ENCODE measurements at places on chromosomes 7 and 10.

GRCh38 chr10:59719374-59719773, 9.7 kb upstream of the SLC16A9 start:
- DNase-seq, result no peak
- H3K36me3 ChIP-seq, result no peaks in the 10 kb centered on the region
- H3K27me3 ChIP-seq, result peaks cover 7% of the 10 kb centered on the region
- no peak overlapping the region for H3K27ac ChIP-seq

DNA sequence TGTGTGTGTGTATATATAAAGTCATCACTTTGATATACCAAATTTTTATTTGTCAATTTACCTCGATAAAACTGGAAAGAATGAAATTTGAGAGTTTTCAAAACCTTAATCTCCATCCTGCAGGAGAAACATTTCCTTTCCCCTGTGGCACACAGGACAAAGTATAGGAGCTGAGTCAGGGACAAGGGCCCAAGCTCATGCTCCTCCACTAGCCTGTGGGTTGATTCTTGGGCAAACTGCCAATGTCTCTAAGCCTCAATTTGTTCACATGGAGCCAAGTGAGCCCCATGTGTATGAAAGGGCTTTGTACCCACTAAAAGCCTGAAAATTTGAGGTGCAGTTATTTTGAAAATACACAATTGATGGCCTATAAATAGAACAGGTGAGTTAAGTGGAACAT, 60.3 kb upstream of the IL6 start:
- no peak overlapping the region for H3K27ac ChIP-seq
- peaks cover 68% of the 10 kb centered on the region for H3K4me1 ChIP-seq
- H3K36me3 ChIP-seq, result peaks cover 17% of the 10 kb centered on the region
- no peak for DNase-seq
- no peak overlapping the region for H3K4me3 ChIP-seq

DNA sequence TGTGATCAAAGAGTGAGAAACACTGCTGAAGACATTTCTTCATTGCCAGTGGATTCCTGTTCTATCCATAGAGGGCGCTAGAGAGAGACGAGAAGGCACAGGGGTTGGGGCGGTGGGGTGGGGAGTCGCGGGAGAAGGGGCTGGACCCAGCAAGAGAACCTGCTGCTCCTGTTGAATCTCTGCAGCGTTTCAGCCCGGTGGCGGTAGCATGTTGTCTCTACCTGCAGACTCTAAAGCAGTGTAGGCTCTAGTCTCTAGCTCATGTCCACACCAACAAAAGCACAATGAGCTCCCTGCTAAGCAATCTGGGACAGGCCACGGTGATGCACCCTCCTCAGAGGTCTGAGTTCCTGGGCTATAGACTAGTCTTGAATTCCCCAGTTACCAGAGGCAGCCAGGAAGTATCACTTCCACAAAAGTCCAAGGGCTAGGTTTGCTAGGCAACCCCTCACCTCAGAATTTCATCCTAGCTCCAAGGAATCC, 167.7 kb downstream of the DGKB start:
- H3K36me3 ChIP-seq, result no peaks in the 10 kb centered on the region
- no peak overlapping the region for H3K27ac ChIP-seq
- H3K4me1 ChIP-seq, result no peaks in the 10 kb centered on the region
- no peaks in the 10 kb centered on the region for H3K27me3 ChIP-seq

DNA sequence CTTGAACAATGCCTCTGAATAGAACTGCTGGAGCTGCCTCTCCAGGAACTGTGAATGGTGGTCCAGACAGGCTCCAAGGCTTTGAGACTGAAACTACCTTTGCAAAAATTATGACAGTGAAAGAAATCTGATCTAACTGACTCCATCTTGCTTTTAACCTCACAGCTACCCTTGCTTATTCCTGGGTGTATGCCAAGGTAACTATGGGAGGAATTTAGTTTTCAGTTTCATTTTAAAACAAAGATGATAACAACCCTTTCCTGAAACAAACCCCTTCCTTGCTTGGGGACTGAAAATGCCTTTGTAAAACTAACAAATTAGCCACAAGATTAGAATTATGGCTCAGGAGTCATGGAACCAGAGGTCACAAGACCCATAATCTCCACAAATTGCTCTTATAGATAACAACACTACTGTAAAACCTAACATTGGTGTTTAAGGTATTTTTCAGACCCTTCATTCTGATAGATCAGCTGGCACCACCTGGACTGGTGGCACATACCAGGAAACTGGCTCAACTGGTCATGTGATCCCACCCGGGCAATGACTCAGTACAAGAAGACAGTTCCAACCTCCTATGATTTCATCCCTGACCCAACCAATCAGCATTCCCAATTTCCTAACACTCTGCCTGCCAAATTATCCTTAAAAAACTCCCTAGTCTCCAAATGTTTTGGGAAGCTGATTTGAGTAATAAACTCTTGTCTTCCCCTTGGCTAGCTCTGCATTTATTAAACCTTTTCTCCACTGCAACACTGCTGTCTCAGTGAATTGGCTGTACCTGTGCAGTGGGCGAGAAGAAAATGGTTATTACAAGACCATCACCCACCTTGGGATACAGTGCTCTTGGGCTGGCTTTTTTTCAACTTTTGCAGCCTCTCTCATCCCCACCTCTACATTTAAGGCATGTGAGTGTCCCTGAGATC, 608.1 kb downstream of the TYW1 start:
- H3K27me3 ChIP-seq, result no peaks in the 10 kb centered on the region
- no peak for DNase-seq
- no peak overlapping the region for H3K27ac ChIP-seq
- no peak overlapping the region for H3K4me3 ChIP-seq
- H3K36me3 ChIP-seq, result no peaks in the 10 kb centered on the region

DNA sequence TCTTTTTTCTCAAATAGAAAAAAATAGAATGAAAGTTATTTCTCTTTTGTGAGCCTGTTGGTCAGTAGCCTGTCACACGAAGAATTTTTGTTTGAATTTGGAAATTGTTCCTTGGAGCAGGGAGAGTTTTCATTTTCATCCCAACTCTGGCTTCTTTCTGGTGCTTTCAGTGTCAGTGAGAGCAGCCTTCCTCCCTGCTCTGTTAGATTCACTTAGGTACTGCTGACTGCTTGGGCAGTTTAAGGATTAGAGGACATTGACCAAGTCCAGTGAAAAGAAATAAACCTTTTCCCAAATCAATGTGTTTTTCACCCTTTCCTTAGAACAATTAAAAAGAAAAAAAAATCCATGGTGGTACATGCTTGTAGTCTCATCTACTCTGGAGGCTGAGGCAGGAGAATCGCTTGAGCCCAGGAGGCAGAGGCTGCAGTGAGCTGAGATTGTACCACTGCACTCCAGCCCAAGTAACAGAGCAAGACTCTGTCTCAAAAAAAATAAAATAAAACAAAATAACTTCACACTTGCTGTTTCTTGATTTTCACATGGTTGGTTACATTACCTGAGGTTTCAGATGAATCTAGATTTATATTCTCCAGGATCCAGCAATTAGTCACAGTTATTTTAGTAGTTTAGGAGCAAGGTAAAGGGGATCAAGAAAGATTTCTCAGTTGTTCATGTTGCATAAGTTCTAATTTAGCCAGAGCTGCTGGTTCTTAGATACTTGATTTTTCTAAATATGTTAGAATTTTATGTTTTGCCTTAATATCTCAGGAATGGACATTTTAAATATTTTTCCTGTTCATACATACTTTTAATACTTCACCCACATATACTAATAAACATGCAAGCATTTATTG, 63.1 kb downstream of the ZNRF2 start:
- DNase-seq, result no peak
- no peaks in the 10 kb centered on the region for H3K36me3 ChIP-seq
- H3K27ac ChIP-seq, result peak overlapping the region; percentile 94
- H3K27me3 ChIP-seq, result no peaks in the 10 kb centered on the region

DNA sequence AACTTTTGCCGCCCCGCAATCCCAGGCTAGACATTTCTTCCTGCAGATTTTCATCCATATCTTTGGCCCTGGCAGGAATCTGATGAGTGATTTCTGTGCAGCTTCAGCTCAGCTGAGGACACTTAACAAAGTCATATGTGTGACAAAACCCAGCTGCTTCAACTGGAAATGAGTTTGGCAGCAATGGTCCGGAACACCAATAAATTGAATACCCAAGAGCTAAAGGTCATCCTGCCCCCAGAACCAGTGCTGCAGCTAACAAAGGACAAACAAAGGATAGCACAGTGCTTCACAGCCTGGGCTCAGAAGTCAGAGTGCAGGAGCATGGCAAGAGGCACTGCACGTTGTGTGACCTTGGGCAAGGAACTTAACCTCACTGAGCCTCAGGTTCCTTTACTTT, 40.0 kb upstream of the TRIL start:
- peaks cover 9% of the 10 kb centered on the region for H3K27me3 ChIP-seq
- H3K4me3 ChIP-seq, result no peak overlapping the region
- no peaks in the 10 kb centered on the region for H3K4me1 ChIP-seq
- no peak for DNase-seq
- no peak overlapping the region for H3K27ac ChIP-seq
- no peaks in the 10 kb centered on the region for H3K36me3 ChIP-seq

- peak overlapping the region; percentile 37 for H3K4me3 ChIP-seq
- DNase-seq, result no peak
- H3K4me1 ChIP-seq, result peaks cover 92% of the 10 kb centered on the region
- no peaks in the 10 kb centered on the region for H3K27me3 ChIP-seq
Measured at GRCh38 chr7:149868623-149869290, 5.0 kb upstream of the ATP6V0E2 start.

GRCh38 chr10:94997741-94998174, 59.3 kb downstream of the CYP2C9 start:
- peaks cover 5% of the 10 kb centered on the region for H3K4me1 ChIP-seq
- no peaks in the 10 kb centered on the region for H3K27me3 ChIP-seq
- no peak overlapping the region for H3K4me3 ChIP-seq
- DNase-seq, result no peak

- DNase-seq, result no peak
- H3K4me1 ChIP-seq, result no peaks in the 10 kb centered on the region
- H3K27me3 ChIP-seq, result peaks cover 15% of the 10 kb centered on the region
- H3K4me3 ChIP-seq, result no peak overlapping the region
- H3K27ac ChIP-seq, result no peak overlapping the region
Measured at GRCh38 chr7:22895140-22895827, 72.6 kb upstream of the TOMM7 start.

DNA sequence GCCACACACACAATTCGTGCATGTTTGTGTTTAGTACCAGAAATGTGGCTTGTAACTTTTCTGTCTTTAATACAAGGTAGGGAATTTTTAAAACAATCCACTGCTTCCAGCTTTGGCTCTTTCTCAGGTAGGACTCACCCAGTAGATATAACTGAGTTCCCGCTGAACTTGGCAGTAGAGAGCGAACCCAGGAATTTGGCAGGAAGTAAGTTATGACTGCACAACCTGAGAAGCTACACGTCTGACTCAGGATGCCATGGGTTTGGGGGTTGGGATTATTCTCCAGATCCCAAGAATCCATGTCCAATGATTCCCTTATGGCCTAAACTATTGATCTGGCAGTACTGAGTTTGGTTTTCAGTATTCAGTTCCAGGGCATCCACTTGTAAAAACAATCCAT, 499.7 kb downstream of the CALN1 start:
- no peaks in the 10 kb centered on the region for H3K27me3 ChIP-seq
- no peaks in the 10 kb centered on the region for H3K4me1 ChIP-seq

DNA sequence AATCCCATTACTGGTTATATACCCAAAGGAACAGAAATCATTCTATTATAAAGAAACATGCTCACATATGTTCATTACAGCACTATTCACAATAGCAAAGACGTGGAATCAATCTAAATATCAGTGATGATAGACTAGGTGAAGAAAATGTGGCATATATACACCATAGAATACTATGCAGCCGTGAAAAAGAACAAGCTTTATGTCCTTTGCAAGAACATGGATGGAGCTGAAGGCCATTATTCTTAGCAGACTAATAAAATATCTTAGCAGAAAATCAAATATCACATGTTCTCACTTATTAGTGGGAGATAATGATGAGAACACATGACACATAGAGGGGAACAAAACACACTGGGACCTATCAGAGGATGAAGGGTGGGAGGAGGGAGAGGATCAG, 38.8 kb downstream of the CAPZA2 start:
- peaks cover 36% of the 10 kb centered on the region for H3K36me3 ChIP-seq
- H3K27ac ChIP-seq, result no peak overlapping the region
- H3K27me3 ChIP-seq, result no peaks in the 10 kb centered on the region
- H3K4me1 ChIP-seq, result no peaks in the 10 kb centered on the region
- no peak for DNase-seq

- peaks cover 31% of the 10 kb centered on the region for H3K36me3 ChIP-seq
- peak overlapping the region; percentile 91 for H3K4me3 ChIP-seq
- H3K4me1 ChIP-seq, result peaks cover 39% of the 10 kb centered on the region
- H3K27ac ChIP-seq, result peak overlapping the region; percentile 98
Measured at GRCh38 chr7:12211711-12212485, 804 bp downstream of the TMEM106B start.

DNA sequence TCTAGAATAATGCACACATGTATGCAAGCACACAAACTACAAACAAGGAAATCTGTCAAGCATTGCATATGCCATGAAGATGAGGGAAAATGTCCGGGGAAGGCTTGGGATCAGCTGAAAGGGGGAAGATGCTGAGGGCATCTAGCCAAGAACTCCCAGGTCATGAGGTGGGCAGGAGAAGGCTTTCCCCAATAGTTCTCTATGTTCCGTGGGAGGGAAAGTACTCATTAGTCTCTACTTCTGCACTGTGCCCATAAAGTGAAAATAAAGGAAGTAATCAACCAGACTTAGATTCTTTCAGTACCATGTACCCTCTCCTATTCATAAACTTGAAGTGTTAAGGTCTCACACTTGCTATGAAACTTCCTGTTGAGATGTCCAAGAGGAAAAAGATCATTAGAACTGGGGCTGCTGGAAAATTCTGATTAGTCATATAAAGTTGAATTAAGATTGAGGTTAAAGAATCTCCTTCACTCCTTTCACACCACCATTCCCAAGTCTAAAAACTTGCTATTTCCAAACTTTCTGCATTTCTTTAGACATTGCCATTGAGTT, 17.1 kb upstream of the LIPF start:
- peaks cover 11% of the 10 kb centered on the region for H3K27me3 ChIP-seq
- H3K36me3 ChIP-seq, result no peaks in the 10 kb centered on the region
- H3K27ac ChIP-seq, result no peak overlapping the region
- no peak overlapping the region for H3K4me3 ChIP-seq

DNA sequence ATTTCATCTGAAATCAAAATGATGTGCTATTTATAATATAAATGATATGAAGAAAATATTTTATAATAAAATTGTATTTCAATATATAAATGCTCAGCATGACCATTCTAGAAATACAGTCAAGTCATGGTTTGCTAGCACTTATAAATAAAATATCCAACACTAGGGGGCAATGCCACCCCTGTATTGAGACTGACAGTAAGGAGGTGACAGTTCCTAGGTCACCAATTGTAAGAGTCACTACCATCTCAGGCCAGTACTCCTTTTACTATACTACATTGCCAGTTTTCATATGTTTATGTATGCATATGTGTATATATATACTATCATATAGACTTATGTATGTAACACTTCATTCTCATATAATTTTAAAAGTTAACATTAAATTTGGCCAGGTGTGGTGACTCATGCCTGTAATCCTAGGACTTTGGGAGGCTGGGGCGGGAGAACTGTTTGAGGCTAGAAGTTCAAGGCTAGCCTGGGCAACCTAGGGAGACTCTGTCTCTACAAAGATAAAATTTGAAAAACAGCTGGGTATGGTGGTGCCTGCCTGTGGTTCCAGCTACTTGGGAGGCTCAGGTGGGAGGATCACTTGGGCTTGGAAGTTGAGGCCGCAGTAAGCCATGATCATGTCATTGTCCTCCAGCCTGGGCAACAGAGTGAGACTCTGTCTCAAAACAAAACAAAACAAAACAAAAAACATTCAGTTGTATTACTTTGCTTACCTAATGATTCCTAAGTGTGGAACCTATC, 2.4 kb upstream of the CNOT4 start:
- H3K36me3 ChIP-seq, result peaks cover 2% of the 10 kb centered on the region
- H3K27me3 ChIP-seq, result no peaks in the 10 kb centered on the region
- H3K4me3 ChIP-seq, result no peak overlapping the region
- DNase-seq, result peak; percentile 39

GRCh38 chr10:70417568-70417967, 13.6 kb downstream of the EIF4EBP2 start:
- no peak overlapping the region for H3K27ac ChIP-seq
- no peak for DNase-seq
- no peaks in the 10 kb centered on the region for H3K27me3 ChIP-seq
